CD4-positive, alpha-beta T cell treated with Interleukin-21 for 1 hour (primary cell): ENCODE measurements at places on chromosomes 2 and 18.

GRCh38 chr2:24200799-24201198, 25.9 kb downstream of the FAM228A start:
- no peak for DNase-seq

GRCh38 chr2:238513346-238513745, 86.6 kb downstream of the ASB1 start:
- peak; percentile 5 for DNase-seq

- peak; percentile 45 for DNase-seq
Observed at GRCh38 chr2:157444641-157445040, 752 bp upstream of the CYTIP start.

- peak; percentile 71 for DNase-seq
Observed at GRCh38 chr18:62183578-62184195, 3.2 kb downstream of the PIGN start.

DNA sequence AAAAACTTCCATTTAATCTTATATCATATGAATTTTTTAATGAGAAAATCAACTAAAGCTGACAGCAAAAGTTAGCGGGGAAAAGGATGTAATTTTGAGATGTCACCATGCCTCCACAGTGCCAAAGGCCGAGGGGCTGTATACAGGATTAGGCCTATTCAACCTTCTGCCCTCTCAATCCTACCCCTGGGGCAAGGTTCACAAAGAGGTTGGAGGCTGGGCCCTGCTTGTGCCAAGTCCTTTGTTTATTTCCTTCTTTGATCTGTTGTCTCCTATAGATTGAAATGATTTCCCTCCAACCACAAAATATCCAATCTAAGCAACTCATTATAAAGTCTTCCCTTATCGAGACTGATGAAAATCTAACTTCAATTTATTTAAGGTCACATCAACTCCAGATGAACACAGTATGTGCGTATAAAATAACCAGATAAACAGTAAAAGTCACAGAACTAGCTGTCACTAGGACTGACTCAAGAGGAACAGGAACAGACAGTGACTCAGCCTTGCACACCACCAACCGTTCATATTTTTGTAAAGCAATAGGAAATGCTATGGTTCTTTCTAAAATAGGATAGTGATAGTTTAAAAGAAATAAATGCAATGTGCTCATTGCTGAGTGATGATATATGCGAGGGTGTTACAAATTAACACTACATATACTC, 95.8 kb downstream of the SLC25A12 start:
- DNase-seq: no peak

DNA sequence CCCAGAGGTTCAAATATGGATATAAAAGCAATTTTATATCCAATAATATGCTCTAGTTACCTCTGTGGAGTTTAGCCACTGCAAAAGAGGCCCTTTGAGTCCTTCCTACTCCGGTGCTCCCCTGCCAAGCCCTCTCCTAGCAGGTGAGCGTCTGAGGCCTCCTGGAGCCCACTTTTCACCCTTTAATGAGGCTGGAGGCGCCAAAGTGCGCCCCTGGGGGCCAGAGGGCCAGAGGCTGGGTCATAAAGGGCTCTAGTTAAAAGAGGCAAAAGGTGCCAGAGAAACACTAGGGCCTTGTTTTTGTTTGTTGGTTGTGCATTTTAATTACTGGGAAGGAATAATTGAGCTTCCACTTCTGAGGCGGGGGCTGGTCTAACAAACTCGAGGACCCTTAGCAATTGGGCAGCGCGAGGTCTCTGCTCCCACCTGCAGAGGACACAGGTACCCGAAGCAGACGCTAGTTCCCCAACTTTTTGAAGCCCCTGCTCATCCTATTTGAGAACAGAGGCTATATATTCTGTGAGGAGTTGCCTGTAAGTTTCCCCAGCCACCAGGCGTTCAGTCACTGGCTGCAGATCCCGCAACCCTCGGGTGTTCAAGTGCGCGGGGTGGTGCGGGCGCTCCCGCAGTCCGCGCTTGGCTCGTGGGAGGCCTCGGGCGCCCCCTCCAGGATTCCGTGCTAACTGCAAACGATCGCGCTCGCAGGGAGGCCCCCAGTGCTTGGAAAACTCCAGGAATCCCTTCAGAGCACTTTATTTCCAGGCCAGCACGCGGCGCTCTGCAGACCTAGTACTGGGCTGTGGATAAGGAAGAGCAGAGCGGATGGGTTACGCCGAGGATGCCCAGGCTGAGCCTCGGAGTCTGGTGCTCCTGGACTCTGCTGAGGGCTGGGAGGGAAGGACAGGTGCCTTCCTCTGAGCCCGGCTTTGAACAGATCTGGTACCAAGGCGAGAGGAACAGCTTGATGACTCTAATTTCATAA, 14.1 kb downstream of the MSGN1 start:
- peak; percentile 19 for DNase-seq

DNA sequence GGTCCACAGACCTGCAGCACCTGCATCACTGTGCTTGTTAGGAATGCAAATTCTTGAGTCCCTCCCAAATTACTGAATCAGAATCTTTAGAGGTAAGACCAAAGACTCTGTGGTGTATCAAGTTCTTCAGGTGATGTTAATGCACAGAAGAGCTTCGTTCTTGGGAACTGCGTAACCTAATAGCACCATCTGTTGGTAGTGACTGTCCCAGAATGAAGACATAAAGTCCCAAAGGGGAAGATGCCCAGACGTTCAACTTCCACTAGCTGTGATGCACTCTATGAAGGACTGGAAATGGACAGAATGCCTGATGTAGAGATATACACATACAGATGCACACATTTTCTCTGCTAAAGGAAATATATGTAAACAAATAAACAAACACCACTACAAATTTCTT, 576.0 kb downstream of the LRP1B start:
- no peak for DNase-seq

- no peak for DNase-seq
Observed at GRCh38 chr2:54528311-54528955, 72.3 kb downstream of the SPTBN1 start.

DNA sequence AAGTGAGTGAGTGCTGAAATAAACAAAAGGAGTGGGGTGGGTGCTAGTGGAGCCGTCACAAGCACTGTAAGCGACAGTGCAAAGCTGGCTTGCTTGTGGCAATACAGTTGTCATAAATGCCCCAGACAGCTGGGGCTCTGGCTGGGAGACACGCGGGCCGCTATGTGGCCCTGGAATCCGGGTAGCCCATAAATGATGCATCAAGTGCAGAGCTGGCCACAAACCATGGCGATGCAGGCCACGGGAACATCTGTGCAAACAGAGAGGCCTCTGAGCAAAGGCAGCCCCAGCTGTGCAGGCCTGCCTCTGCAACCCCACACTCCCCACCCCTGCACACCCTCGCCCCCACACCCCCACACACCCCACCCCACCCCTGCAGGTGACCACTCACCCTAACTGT, 349.2 kb upstream of the ID2 start:
- no peak for DNase-seq

GRCh38 chr2:8549942-8550341, 131.9 kb upstream of the ID2 start:
- DNase-seq: no peak

GRCh38 chr2:224650815-224651439, 65.2 kb downstream of the CCDC195 start:
- DNase-seq: peak; percentile 61

- no peak for DNase-seq
Observed at GRCh38 chr2:120733238-120733932, 2.3 kb upstream of the GLI2 start.

- DNase-seq: no peak
Observed at GRCh38 chr2:218999021-218999880, 6.0 kb upstream of the CRYBA2 start.

DNA sequence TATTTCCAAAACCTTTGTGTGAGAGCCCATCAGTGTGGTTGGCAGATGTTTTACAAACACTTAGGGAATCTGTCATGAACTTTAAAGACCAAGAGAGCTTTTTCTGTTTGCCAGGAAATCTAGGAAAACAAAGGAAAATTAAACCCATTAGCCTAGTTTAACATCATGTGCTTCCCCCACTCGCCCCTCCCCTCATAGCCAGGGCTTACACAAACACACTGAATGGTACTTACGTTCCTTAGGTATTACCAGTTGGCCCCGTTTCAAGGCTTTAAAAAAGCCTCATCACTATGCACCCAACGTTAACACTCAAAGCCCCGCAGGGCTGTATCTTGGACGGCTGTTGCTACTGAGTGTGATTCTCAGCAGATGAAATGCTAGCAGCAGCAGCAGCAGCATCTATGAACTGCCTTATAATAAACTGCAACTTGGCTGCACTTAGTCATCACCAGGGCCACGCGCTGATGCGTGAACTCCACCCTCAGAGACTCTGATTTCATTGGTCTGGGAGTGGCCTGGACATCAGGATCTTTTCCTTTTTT, 20.1 kb upstream of the TTC39C start:
- peak; percentile 45 for DNase-seq

DNA sequence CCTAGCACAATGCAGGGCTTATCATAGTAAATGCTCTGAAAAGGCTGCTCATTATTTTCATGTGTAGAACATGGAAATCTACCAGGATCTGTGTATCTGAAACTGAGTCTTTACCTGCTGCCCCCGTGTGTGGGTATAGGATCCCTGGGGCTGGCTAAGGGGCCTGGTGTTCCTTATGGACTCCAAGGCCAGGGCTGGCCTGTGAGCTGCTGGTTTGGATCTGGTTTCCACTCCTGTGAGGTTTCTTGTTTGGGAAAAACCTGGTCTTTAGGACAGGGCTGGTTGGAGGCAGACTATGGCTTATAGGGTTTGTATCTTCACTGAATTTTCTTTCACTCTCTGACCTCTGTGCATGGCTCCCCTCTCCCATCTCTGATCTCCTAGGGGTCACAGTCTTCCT, 80.8 kb downstream of the DYSF start:
- DNase-seq: no peak

DNA sequence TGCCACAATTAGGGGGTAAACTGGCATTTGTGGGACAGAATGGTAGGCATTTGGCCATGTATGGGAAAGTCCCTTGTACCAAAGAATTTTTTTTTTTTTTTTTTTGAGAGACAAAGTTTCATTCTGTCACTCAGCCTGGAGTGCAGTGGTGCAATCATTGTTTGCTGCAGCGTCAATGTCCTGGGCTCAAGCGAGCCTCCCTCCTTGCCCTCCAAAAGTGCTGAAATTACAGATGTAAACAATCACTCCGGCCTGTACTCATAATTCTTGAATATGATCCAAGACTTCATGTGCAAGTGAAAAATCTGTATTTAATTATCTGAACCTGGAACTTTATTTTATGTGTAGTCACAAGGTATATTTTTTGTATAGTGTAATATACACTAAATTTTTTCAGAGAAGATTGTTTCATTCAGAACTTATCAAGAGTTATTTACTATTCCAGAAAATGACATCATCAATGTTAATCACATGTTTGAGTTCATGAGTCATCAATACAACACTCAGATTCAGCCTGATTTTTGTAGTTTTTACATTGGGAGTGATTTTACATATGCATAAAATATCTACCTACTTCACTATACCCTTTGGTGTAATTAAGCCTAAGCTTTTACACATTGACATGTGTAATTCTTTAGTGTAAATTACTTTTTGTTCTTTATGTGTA, 138.7 kb upstream of the L3MBTL4 start:
- no peak for DNase-seq

GRCh38 chr2:228575897-228576296, 394.4 kb upstream of the SPHKAP start:
- DNase-seq: no peak

- DNase-seq: no peak
Observed at GRCh38 chr2:27453968-27454367, 11.8 kb downstream of the KRTCAP3 start.

- no peak for DNase-seq
Observed at GRCh38 chr2:188369365-188369764, 77.7 kb downstream of the GULP1 start.
